ENCODE measurements at places on chromosomes 1 and 21. TPM values are rescaled to one million over a fixed set of nuclear protein-coding genes. Genes with fewer than 3 reads are reported as not detected.
A peak's percentile ranks its signal among the peaks of the same experiment; 100 is the strongest.

GRCh38 chr21:28396421-28396820, 596.3 kb downstream of the LTN1 start:
- H3K4me3 ChIP-seq, result no peak overlapping the region
- H3K36me3 ChIP-seq, result no peaks in the 10 kb centered on the region
- DNase-seq, result no peak
- no peak overlapping the region for H3K27ac ChIP-seq

DNA sequence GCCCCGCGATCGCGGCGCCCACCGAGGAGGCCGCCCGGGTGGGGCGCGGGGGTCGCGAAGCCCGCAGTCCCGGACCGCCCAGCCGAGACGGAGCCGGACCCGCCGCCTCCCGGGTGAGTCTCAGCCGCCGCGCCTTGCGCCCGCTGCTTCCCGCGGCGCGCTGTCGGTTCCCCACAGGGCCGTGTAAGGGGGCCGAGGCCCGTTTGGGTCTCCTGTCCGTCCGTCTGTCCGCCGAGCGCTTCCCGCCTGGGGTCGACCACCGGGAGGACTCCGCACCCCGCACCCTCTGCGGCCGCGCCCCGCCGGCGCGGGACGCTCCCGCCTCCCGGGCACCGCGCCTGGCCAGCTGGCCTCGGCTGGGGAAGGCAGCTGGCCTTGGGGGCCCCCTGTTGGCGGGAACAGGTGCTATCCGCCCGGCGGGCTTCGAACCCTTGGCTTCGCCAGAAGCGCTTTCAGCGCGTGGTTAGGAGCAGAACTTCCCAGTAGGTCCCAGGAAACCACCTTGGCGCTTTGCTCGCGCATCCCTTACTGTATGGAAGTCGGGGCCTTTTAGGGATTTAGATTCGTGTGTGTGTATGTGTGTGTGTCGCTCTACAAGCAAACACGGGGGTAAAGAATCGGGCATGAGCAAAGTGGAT, 414 bp downstream of the TMEM51 start:
- no peaks in the 10 kb centered on the region for H3K4me1 ChIP-seq
- peaks cover 19% of the 10 kb centered on the region for H3K27me3 ChIP-seq
- H3K4me3 ChIP-seq, result peak overlapping the region; percentile 75
- H3K36me3 ChIP-seq, result no peaks in the 10 kb centered on the region
- DNase-seq, result peak; percentile 81

GRCh38 chr1:19850214-19850613, 32.0 kb upstream of the OTUD3 start:
- no peak overlapping the region for H3K4me3 ChIP-seq
- no peak overlapping the region for H3K27ac ChIP-seq
- H3K36me3 ChIP-seq, result no peaks in the 10 kb centered on the region
- DNase-seq, result no peak
- H3K27me3 ChIP-seq, result no peaks in the 10 kb centered on the region

DNA sequence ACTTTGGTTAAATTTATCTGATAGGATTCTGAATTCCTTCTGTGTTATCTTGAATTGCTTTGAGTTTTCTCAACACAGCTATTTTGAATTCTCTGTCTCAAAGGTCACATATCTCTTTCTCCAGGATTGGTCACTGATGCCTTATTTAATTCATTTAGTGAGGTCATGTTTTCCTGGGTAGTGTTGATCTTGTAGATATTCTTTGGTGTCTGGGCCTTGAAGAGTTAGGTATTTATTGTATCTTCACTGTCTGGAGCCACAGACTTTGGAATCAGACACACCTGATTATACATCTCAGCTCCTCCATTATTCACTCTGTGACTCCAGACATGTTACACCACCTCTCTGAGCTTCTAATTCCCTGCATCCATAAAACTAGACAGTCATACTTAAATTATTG, 34.2 kb upstream of the ETS2 start:
- no peak overlapping the region for H3K4me3 ChIP-seq
- no peaks in the 10 kb centered on the region for H3K36me3 ChIP-seq
- H3K4me1 ChIP-seq, result peaks cover 44% of the 10 kb centered on the region
- no peaks in the 10 kb centered on the region for H3K27me3 ChIP-seq
- no peak for DNase-seq

The CYP4Z1 gene
- total RNA-seq, result not detected

DNA sequence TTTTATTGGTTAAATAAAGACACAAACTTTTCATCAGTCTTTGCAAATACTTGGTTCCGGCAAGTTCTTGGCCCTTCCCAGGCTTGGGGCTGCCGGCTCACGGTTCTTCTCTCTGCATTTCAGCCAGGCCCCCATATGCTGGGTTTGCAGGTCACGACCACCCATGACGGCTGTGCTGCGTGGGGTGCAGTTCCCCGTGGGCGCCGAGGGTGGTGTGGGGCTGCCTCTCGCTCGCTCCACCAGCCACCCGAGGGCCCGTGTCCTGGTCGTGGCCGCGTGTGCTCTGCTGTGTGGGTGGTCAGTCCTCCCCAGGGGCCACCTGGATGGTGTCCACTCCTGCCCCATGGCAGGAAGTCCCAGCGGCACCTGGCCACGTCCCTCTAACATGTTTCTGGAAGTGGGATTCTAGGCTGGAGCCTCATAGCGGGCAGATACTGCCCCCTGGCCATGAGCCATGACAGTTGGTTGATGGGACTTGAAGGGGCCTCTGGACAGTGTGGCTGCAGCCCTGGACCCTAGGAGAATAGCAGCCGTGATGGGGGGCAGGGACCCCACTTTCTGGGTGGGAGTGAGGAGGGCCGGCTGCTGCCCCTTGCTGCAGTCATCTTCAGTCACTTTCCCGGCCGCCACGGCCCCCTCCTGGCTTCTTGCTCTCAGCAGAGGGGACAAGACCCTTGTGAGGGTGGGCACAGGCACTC, 46.3 kb downstream of the SKI start:
- no peaks in the 10 kb centered on the region for H3K27me3 ChIP-seq
- no peak overlapping the region for H3K27ac ChIP-seq
- H3K36me3 ChIP-seq, result no peaks in the 10 kb centered on the region

The CELA2B gene
- not detected for total RNA-seq

The MAEL gene
- not detected for total RNA-seq

- H3K27me3 ChIP-seq, result no peaks in the 10 kb centered on the region
- H3K4me1 ChIP-seq, result no peaks in the 10 kb centered on the region
- H3K27ac ChIP-seq, result no peak overlapping the region
- DNase-seq, result no peak
Measured at GRCh38 chr1:61352845-61353435, 270.6 kb downstream of the NFIA start.

GRCh38 chr1:44652445-44653106, 21.7 kb downstream of the TMEM53 start:
- H3K36me3 ChIP-seq, result no peaks in the 10 kb centered on the region
- DNase-seq, result peak; percentile 70
- no peaks in the 10 kb centered on the region for H3K27me3 ChIP-seq
- no peak overlapping the region for H3K27ac ChIP-seq
- no peaks in the 10 kb centered on the region for H3K4me1 ChIP-seq
- H3K4me3 ChIP-seq, result no peak overlapping the region

GRCh38 chr1:208923946-208924720, 659.4 kb upstream of the CAMK1G start:
- DNase-seq, result no peak
- peaks cover 16% of the 10 kb centered on the region for H3K4me1 ChIP-seq
- no peaks in the 10 kb centered on the region for H3K27me3 ChIP-seq
- H3K27ac ChIP-seq, result no peak overlapping the region
- no peaks in the 10 kb centered on the region for H3K36me3 ChIP-seq

GRCh38 chr1:76219366-76219818, 144.8 kb downstream of the ST6GALNAC3 start:
- H3K27me3 ChIP-seq, result no peaks in the 10 kb centered on the region
- no peak overlapping the region for H3K27ac ChIP-seq
- no peak overlapping the region for H3K4me3 ChIP-seq
- no peaks in the 10 kb centered on the region for H3K36me3 ChIP-seq
- DNase-seq, result no peak

The MYOCOS gene
- total RNA-seq, result not detected

GRCh38 chr1:1307923-1308755, at the start of the genes ACAP3 and PUSL1:
TSS of gene ACAP3 (minus strand) at chr1:1307930. CDS start at chr1:1307815, 115 bp downstream.
TSS of gene PUSL1 (plus strand) at chr1:1308597. CDS start at chr1:1308644, 47 bp downstream.
- H3K27ac ChIP-seq, result peak within 1 kb of the TSS; percentile 89
- H3K4me3 ChIP-seq, result peak within 1 kb of the TSS; percentile 99
- H3K27me3 ChIP-seq, result no peaks in the 10 kb centered on the region
- peaks cover 7% of the 10 kb centered on the region for H3K36me3 ChIP-seq
- DNase-seq, result peak; percentile 98

The LMX1A gene
- total RNA-seq, result not detected

DNA sequence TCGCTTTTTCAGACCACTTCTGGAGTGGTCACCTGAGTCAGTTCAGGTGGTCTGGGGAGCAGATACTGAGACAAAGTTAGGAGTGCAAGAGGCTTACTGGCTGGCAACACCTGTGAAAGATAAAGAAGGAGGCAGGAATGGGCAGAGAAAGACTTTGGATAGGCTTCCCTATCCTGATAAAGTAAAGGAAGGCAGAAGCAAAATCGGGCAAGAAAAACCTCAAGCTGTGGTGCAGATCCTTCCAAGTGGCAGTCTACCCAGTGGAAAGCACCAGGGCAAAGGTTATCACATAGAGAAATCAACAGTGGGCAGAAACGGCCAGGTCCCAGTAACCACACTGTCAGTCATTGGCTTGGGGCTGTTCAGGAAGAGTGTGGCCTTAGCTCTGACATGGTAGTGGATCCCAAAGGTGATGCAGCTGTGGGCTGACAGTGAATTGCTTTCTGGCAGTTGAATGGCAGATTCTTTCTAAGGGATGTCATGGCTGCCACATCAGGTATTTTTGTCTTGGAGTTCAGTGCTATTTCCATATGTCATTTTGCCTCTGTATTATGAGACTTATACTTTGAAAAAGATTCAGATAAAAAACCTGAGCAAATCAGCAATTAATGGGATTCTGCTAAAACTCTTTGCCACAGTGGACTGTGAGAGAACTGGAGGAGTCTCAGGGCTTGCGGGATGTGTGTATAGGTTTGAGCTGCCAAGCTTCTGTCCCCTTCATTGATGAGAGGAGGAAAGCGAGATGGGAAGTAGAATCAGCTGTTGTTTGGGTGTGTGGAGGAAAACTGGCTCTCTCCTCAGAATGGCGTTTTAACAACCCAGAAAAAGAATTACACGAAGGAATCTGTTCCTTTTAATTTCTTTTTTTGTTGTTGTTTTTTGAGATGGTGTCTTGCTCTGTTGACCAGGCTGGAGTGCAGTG, 8.1 kb upstream of the CGN start:
- DNase-seq, result no peak
- H3K4me3 ChIP-seq, result no peak overlapping the region
- H3K27me3 ChIP-seq, result peaks cover 70% of the 10 kb centered on the region
- no peaks in the 10 kb centered on the region for H3K36me3 ChIP-seq
- H3K4me1 ChIP-seq, result no peaks in the 10 kb centered on the region

The SLAMF9 gene
- not detected for total RNA-seq

The PTGFR gene
- 13.3 TPM for total RNA-seq

The OR2AK2 gene
- not detected for total RNA-seq

DNA sequence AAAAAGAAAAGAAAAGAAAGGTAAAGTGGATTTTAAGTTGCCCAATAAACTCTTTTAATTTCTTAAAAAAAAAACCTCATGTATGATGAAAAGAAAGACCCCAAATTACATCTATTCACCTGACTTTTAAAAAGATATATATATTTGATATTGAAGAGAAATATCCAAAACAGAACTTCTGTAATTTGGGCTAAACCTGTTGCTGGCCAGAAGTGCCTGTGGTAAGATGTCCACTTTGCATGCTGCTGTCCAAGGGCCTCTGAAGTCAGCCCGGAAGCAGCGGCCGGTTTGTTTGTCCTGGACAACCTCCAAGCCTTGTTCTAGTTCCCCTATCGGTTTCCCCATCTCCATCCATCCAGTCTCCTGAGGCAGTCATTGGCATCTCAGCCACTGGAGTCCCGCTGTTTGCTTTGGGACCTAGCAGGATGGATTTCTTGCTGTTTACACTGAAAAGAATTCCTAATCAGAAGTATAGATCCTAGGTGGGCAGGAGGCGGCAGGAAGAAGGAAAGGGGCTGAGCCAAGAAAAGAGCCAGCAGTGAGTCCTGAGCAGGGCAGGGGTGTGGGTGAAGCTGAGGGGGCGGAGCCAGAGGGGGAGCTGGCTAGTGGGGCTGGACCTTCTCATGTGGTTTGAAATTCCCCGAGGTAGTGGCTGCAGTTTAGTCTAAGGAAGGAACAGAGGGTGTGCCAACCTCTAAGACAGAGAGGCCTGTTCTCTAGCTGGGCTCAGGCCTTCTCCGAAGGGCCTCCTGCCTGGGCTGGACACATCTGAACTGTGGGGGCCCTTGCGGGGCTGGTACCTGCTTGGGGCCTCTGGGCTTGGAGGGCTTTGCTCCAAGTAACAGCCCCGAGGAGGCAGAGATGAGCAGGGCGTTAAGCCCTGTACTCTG, 3.3 kb downstream of the NCMAP start:
- no peaks in the 10 kb centered on the region for H3K4me1 ChIP-seq
- H3K36me3 ChIP-seq, result no peaks in the 10 kb centered on the region

GRCh38 chr1:151238467-151238739, 16.1 kb upstream of the PSMD4 start:
- peaks cover 93% of the 10 kb centered on the region for H3K36me3 ChIP-seq
- no peak overlapping the region for H3K4me3 ChIP-seq
- peak overlapping the region; percentile 59 for H3K27ac ChIP-seq
- H3K4me1 ChIP-seq, result peaks cover 19% of the 10 kb centered on the region
- no peaks in the 10 kb centered on the region for H3K27me3 ChIP-seq

- 0 out of 2 replicates have a peak, but pooled peaks cover 6% of the 10 kb centered on the region for H3K4me1 ChIP-seq
- no peaks in the 10 kb centered on the region for H3K27me3 ChIP-seq
- H3K27ac ChIP-seq, result peak overlapping the region; percentile 77
- peak; percentile 58 for DNase-seq
- H3K36me3 ChIP-seq, result no peaks in the 10 kb centered on the region
Measured at GRCh38 chr1:168179438-168180147, 831 bp downstream of the TIPRL start.

The STK40 gene
- 16.4 TPM for total RNA-seq

GRCh38 chr1:187691439-187691838, 862.7 kb downstream of the PLA2G4A start:
- peak; percentile 90 for DNase-seq
- no peaks in the 10 kb centered on the region for H3K36me3 ChIP-seq
- H3K27me3 ChIP-seq, result no peaks in the 10 kb centered on the region
- H3K27ac ChIP-seq, result peak overlapping the region; percentile 30

The LCE1C gene
- total RNA-seq, result not detected

DNA sequence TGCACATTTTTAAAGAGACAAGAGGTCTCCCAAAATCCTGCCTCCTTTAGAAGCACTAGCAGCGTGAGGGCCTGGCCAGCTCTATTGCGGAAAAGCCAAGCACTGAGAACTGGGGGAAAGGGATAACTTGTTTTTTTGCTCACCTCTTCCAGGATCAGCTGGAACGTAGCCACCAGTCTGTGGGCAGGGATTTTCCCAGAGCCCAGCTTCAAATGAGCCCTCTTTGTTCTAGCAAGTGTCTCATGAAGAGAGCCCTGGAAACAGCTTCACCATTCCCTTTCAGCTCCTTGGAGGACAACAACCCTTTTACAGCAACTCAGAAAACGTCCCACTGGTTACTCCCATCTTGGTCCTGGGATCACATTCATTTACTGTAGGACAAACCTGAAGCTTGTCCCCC, 195.4 kb downstream of the LMX1A start:
- H3K4me1 ChIP-seq, result no peaks in the 10 kb centered on the region
- H3K27ac ChIP-seq, result no peak overlapping the region
- no peaks in the 10 kb centered on the region for H3K27me3 ChIP-seq
- no peak overlapping the region for H3K4me3 ChIP-seq
- H3K36me3 ChIP-seq, result no peaks in the 10 kb centered on the region

The TCHH gene
- total RNA-seq, result not detected

DNA sequence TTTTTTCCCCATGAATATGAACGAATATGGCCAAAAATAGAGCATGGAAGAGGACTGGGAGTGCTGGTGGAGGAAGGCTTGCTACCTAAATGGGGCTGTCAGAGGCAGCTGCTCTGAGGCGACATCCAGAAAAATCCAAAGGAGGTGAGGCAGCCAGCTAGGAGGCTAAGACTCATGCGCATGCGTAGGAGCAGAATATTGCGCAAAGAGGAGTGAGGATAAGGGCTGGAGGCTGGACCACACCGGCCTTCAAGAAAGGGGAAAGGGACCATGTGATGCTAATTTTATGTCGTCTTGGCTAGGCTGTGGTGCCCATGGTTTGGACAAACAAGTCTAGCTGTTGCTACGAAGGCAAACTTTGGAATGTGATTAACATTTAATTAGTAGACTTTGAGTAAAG, 30.5 kb downstream of the HEYL start:
- H3K4me3 ChIP-seq, result no peak overlapping the region
- no peaks in the 10 kb centered on the region for H3K36me3 ChIP-seq

Measured in GM23248 (cell line).